ENCODE measurements at places on chromosomes 6 and 20.

GRCh38 chr6:40695114-40695513 is 108.0 kb upstream of the LRFN2 start:
- DNase-seq = no peak

DNA sequence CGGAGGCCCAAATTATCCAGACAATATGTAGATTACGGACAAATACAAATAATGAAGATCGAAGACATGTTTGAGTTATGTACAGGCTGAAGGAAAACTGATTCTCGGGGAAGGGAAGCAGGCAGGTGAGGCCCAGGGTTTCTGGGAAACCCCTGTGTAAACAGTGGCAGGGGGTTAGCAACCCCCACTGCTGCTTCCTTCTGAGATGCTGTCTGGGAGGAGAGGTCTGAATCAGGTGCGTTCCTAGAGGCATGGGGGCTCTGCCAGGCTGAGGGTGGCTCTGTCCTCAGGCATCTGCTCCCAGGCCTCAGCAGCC is 7.2 kb upstream of the MDGA1 start:
- DNase-seq = no peak

DNA sequence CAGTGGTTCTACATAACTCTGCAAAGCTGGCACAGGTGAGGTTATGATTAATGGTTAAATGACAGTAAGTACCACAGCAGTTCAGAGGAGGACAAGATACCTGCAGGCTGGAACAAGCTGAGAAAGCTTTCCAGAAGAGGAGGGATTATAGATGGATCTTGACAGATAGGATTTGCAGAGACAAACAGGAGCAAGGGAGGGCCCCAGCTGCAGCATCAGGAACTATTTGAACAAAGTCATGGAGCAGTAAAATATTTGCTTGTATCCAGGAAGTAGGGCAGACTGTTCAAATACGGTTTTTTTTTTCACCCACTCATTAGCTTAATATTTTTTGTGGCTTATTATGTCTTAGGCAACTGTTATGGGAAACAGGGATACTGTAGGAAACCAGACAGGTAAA is 144.4 kb upstream of the MAN1A1 start:
- DNase-seq = no peak

DNA sequence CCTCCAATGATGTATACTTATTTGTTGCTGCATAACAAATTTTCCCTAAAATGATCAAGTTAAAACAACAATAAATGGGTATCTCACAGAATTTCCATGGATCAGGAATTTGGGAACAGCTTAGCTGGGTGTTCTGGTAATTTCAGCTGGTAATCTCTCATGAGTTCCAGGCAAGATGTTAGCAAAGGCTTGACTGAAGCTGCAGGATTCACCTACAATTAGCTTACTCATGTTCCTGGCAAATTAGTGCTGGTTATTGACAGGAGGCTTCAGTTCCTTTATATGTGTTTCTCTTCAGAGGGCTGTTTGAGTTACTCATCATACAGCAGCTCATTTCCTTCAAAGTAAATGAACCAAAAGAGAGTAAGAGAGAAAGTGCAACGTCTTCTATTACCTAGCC is 506.3 kb upstream of the IMPG1 start:
- no peak for DNase-seq

DNA sequence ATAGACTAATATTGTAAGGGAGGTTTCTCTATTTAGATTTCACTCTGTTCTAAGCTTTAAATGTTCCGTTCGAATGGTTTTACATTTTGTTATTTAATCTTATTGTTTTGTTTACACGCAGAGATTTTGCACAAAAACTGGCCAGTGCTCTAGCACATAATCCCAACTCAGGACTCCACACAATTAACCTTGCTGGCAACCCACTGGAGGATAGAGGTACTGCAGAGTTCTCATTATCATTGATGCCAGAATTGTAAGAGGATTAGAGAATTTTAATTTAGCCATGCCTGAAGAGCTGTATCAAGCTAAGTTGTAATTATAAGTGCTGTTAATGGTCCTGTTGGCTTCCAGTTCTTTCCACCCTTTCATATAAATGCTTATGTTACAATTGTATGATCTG is 179.7 kb upstream of the SCGN start:
- no peak for DNase-seq

DNA sequence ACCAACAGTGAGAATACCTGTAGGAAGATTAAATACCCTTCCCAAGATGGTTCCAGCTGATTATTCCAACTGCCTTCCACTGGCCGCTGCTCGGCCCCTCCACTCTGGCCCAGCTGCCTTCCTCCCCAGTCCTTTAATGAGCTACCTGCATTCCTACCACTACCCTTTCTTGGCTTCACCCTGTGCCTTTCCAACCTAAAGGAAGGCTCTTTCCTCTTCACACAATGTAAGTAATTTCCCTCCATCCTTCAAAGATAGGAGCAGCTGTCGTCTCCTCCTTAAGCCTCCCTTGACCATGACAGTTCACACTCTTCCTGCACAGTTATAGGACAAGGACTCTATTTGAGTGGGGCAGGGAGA is 16.2 kb upstream of the SNX9 start:
- DNase-seq = no peak

GRCh38 chr6:163588220-163588919 is 173.9 kb downstream of the QKI start:
- no peak for DNase-seq

- no peak for DNase-seq
Observed at GRCh38 chr20:37190354-37191112, 11.2 kb upstream of the MROH8 start.

- DNase-seq = no peak
Observed at GRCh38 chr20:39568109-39568508, 606.0 kb downstream of the DHX35 start.

DNA sequence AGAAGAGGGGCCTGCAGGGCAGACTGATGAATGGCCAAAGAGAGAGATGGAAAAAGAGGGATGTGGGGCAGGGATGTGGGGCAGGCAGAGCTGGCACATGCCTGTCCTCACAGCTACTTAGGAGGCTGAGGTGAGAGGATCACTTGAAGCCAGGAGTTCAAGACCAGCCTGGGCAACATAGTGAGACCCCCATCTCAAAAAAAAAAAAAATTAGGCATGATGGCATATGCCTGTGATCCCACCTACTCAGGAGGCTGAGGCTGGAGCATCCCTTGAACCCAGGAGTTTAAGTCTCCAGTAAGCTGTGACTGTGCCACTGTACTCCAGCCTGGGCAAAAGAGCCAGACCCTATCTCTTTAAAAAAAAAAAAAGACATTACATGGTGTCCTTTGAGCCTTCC is 34.8 kb downstream of the RNF8 start:
- no peak for DNase-seq

GRCh38 chr6:41075651-41076626 is 3.2 kb downstream of the NFYA start:
- no peak for DNase-seq

- DNase-seq = no peak
Observed at GRCh38 chr6:37308069-37308815, 45.5 kb upstream of the RNF8 start.

- DNase-seq = no peak
Observed at GRCh38 chr20:62697468-62697912, 11.1 kb upstream of the NTSR1 start.

- DNase-seq = no peak
Observed at GRCh38 chr6:23983735-23984134, 142.3 kb upstream of the NRSN1 start.

- DNase-seq = no peak
Observed at GRCh38 chr20:41228858-41229257, 88.7 kb downstream of the ZHX3 start.

DNA sequence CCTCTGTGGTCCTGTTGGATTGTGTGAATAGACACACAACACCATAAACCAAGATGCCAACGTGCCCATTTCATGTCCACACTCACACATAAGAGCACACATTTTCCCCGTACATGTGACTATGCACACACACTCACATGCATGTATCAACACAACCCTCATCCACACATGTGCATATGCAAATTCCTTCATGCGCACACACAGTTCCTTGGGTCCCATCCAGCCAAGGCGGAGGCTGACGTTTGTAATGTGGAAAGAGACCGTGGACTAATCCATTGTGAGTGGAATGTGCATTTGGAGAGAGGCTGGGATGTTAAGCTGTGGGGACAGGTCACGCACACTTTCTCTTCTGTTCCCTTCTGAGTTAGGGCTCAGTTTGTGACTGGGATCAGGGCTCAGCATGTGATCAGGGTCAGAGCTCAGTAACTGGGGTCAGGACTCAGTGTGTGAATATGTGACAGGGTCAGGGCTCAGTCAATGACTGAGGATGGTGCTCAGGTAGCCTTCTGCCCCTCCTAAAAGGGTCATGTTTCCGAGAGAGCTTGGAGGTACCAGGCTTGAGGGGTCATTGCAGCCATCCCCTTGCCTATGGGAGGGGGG is 628 bp upstream of the BPIFB2 start:
- DNase-seq = no peak

DNA sequence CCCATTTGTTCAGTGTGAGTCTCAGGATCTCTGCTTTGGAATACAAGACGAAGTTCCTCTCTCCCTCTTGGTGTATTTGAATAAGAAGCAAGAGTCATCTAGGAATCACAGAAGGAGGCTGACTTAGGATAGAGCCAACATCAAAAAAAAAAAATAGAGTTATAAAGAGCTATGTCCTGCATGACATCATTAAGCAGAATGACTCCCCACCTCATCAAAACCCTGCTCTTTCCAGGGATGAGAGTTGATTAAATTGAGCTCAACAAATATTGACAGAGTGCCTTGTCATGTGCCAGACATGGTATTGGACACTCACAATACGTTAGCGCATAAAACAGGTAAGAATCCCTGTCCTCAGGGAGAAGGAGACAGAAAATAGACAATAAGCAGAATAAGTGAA is 48.6 kb upstream of the TNFAIP3 start:
- no peak for DNase-seq

DNA sequence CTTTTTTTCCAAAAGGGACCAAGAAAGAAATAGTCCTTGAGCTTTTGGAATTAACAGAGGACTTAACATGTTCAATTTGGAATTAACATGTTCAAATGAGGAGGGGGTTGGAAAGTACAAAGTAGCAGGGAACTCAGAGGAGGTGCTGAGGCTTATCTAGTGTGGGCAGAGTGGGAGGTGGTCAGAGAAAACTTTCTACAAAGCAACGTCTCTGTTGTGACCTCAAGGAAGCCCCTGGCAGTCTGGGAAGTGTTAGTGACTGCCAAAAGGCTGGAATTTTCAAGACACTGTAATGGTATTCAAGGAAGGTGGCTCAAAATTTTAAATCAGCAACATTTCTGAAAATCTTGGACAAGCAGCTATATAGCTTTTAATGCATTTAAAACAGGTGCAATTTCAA is 7.3 kb downstream of the ECI2 start:
- DNase-seq = no peak

- peak; percentile 51 for DNase-seq
Observed at GRCh38 chr6:30769088-30769852, 24.9 kb upstream of the IER3 start.

GRCh38 chr6:46217671-46218131 is 46.9 kb upstream of the ENPP5 start:
- no peak for DNase-seq

GRCh38 chr20:57712341-57712740 is 2.5 kb upstream of the PMEPA1 start:
- no peak for DNase-seq

DNA sequence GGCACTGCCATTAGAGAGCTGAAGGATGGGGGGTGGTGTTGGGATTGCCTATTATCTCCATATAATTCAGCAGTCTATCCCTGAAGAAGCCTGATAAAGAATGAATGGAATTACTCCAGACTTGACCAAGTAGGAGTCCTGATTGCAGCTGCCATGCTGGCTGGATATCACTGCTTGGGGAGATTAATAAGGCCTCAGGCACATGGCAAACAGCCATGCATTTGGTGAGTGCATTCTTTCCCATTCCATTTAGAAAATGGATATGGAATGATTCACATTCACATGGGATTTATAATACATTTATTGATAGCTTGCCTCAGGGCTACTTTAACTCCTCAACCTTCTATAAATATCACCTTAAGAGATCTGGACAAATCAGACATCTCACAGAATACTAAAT is 49.6 kb upstream of the HLA-A start:
- no peak for DNase-seq

GRCh38 chr6:169048865-169049205 is 204.8 kb downstream of the THBS2 start:
- no peak for DNase-seq

DNA sequence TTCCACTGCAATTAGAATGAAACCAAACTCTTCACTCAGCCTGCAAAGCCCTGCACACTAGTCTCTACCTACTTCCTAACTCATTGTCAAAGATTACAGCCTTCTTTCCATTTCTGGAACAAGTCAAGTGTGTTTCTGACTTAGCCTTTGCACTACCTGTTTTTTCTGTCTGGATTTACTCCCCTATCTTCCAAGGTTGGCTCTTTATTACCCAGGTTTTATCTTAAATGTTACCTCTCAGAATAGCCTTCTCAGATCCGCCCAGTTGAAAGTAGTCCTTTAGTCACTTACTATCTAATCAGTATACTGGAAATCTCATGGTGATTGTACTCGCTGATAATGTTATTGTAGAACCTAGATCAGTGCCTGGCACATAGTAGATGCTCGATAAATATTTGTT is 42.7 kb downstream of the TBPL1 start:
- DNase-seq = no peak

DNA sequence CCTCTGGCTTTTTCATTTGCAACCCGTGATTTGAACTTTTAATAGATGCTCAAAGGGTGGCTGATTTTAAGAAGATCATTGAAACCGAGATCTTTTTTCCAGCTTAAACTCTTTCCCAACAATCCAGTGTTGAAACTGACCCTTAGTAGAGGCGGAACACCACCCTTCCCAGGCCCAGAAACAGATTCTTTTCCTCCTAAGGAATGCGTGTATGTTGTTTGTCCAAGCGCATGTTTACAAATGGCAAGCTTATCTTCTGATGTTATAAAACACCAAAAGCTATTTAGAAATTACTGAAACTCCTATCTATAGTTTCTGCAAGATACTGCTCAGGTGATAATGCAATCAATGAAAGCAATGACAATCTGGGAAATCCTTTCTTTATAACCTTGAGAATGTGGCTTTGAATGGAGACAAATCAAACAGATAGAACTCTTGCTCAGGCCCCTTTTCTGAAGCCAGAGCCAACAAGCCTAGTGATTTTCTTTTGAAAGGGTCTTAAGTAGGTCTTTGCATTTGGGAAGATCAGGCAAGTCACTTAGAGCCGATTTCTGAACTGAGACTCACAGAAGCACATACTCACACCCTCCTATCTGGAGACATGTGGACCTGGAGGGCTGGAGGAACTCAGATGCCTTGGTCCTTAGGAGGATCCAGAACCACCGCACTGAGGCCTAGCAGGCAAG is 9.1 kb downstream of the BANF2 start:
- no peak for DNase-seq

- no peak for DNase-seq
Observed at GRCh38 chr20:40666336-40666735, 22.7 kb downstream of the MAFB start.

DNA sequence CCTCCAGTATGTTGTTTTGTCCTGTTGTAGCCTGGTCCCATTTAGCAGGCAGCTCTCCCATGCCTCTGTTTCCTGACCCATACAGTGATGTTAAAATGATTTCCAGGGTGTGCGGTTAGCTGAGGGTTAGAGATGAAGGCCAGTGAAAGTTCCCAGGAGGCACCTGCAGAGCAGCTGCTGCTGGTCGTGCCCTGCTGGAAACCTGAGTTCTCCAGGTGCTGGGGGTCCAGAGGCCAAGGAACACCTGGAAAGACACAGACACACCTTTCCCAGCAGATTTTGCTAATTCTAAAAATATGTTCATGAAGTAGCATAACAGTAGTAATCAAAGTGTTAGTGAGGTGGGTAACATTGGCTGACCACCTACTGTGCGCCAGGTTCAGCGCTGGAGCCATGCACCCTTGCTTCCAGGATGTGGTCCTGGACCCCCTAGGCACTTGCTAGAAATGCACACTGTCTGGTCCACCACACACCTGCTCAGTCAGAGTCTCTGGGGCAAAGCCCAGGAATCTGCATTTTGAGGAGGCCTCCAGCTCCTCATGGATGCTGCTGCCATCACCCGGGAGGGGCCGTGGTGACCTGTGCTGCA is 118.7 kb downstream of the SYNDIG1 start:
- DNase-seq = no peak
